ENCODE measurements at places on chromosomes 5 and 9. TPM values are rescaled to one million over a fixed set of nuclear protein-coding genes. Genes with fewer than 3 reads are reported as not detected.
A peak's percentile ranks its signal among the peaks of the same experiment; 100 is the strongest.

DNA sequence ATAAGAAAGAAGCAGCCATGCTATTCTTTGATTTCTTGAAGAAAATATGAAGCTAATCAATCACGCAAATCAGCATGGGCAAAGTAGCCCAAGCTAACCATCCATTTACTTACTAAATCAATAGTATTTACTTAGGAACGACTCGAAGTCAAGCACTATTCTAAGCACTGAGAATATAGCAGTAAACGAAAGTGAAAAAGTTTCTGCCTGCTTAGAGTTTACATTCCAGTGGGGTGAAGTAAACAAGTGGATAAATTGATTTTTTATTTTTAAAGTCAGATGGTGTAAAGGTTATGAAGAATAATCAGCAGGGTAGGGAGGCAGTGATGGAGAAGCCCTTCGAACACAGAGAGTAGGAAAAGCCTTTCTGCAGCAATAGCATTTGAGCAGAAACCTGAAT, 5.5 kb downstream of the TSTD2 start:
- DNase-seq = no peak

DNA sequence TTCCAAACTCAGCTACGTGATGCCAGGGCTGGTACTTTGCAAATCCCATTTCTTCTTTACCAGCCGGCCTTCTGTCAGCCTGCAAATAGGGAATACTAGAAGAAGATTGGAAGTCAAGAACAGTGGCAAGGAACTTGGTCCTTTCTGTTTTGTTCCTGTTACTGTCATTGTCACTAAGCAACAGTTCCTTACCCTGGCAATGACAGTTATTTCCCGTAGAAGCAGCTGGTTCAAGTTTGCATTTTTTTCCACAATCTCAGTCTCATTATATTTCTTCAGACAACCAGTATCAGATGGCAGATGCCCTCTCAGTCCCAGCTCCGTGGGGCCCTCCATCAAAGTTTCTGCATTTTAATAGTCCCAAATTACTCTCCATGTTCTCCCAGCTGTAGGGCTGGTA, 9.1 kb upstream of the C1QTNF2 start:
- DNase-seq = no peak

GRCh38 chr9:3980212-3980611, 319.7 kb downstream of the GLIS3 start:
- DNase-seq = no peak

DNA sequence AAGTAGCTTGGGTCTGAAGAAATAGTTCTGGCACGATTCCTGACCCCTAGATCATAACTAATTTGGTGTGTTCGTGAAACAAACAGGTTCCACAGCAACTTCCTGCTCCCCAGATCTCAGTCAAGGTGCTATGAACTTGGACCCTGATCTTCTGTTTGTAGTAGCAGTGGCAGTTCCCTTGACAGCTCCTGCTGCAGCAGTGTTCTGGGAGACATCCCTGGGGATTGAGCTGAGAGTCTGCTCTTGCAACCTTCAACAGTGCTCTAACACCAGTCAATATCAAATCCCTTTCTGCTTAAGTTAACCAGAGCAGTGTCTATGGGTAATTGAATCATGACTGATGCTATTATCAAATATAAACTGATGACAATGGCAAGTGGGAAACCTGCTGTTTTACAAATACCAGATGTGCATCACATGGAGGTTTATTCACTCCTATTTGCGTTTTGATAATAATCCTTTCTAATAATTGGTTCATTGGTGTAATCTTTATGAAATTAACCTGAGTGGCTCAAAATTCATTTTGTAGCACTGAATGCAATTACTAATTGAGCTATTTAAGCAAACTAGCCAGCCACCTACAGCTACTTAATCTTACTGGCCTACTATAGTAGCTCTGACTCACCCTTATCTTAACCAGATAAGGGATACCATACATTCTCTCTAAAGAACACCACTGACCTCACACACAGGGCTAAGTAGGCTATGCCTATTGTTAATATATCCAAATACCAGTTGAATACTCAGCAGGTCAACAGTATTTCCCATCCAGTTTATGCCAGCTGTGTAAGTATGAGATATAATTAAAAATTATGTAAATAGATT, 21.9 kb downstream of the KDM4C start:
- no peak for DNase-seq

GRCh38 chr9:26520141-26520540, 372.5 kb downstream of the CAAP1 start:
- no peak for DNase-seq

- no peak for DNase-seq
These were observed 63.2 kb upstream of the COL15A1 start for GRCh38 chr9:98880311-98881015.

DNA sequence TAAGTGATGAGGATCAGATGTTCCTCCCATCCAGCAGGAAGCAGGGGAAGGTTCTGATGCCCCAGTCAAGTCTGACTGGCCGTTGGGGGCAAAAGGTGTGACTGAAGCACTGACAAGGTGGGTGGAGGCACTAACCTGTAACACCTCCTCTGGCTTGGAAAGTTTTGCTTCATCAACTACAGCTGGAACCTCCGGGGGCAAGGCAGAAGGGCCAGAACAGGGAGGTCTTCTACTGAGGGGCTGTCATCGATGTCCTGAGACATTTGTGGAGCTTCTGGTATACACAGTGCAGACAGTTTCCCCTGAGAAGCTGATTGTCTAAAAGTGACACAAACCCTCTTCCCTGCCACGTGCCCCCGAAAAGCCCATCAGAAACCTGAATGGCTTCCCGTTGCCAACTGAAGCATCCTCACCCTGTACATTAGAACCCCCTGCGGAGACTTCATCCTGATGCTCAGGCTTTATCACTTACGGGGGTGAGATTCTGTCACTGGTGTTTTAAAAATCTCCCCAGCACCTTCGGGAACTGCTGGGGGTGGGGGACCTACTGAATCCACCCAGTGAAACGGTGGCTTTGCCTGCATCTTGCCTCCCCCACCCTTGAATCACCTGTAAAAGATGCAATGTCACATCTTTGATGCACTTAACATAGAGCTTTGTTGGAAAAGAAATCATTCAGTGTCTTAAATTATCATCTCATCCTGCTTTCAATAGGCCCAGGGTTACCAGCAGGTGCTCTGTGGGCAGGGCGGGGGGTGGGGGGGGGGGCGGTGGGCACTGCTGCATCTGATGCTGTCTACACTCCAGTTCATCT, 24.6 kb downstream of the TRAF1 start:
- DNase-seq = no peak

DNA sequence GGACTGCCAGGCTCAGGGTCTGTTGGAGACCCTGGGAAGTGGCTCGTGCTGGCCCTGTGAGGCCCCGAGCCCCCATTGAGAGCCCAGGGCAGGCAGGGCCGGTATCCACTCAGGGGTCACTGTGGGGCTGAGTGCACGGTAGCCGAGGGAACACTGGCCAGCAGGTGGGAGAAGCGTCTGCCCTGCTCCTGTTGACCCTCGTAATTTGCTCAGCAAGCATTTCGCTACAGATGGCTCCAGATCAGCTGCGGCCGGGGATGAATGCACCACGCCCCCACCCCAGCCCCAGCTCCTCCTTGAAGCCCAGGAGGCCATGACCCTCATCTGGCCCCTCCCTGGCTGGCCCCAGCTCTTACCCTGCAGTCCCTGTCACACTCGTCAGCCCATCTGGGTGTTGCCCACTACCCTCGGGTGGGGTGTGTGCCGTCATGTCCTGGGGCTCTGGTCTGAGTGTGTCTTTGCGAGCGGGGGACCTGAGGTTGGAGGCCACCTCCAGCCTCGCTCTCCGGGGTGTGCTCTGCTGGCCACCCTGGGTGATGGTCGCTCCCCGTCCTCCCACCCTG, 6.1 kb upstream of the NRARP start:
- DNase-seq = no peak

DNA sequence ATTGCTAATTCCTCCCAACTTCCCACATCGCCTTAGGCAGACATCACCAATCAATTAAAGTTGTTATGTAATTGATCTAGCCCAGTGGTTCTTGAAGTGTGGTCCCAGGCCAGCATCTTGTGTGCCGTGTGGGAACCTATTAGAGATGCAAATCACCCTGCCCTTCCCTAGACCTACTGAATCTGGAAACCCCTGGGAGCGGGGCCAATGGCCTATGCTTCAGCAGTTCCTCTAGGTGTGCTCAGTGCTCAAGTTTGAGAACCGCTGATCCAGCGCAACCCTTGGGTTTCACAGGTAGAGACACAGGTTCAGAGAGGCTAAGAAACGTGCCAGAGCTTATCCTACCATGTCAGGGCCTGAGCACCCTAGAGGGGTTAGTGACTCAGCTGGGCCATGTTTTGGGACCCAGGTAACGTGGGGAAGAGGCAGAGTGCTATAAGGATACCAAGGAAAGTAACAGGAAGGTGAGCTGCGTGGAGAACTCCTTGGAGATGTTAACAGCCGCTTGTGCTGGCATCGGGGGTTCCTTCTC, 4.4 kb downstream of the SLC34A1 start:
- no peak for DNase-seq

DNA sequence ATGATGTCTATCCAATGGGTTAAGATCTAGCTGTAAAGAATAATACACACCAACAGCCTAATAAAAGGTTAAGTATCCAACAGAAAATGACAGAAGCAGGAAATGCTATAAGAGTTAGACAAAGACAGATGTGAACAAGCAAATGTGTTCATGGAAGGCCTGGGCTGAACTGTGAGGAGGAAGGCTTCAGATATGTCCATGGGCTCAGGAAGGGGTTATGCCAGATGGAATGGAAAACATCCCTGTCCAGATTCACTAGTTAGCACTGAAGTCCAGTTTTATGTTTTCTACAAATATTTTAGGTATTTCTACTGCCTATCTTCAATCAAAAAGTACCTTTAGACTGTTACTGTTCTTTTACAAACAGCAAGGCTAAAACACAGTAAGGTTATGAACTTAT, 27.1 kb downstream of the ERAP1 start:
- DNase-seq = no peak

DNA sequence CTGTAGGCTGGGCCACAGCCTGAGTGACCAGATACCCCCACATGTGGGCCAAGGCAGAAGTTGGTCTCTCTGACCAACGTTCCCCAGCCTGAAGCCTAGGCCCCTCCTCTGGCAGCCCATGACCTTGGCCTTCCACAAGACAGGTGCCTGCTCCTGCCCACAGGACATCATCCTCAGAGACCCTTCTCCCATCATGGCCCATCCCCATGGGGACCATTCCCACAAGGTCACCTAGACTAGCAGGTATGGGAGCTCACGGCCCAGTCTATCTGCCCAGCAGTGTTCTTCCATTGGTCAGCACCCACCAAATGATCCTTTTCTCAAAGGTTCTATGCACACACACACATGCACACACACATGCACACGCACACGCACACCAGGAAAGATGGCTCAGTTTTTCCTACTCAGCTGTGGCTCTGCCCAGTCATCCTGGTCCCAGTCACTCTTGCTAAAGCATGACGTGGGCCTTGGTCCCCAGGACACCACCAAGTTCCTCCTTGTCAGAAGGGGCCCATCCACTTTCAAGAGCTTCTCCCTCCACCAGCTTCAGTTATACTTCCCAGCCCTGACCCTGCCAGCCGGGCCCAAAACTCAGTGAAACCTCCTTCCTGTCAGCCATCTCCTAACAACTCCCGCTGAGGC, 65.4 kb downstream of the PAX5 start:
- no peak for DNase-seq

GRCh38 chr5:128237000-128237399, 153.4 kb downstream of the SLC12A2 start:
- no peak for DNase-seq

GRCh38 chr9:109314011-109314531, 6.8 kb downstream of the EPB41L4B start:
- DNase-seq = no peak

DNA sequence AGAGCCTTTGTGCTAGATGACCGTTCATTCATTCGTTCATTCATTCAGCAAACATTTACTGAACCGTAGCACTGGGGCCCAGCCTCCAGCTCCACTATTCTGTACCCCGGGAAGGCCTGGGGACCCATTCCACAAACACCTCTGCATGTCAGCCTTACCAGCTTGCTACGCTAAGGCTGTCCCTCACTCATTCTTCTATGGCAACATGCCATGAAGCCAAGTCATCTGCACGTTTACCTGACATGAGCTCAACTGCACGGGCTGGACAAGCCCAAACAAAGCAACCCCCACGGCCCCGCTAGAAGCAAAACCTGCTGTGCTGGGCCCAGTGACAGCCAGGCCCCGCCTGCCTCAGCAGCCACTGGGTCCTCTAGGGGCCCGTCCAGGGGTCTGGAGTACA, 6.0 kb downstream of the CEL start:
- DNase-seq = no peak

- DNase-seq = no peak
These were observed 149.7 kb downstream of the TRPM3 start for GRCh38 chr9:70971723-70972122.

DNA sequence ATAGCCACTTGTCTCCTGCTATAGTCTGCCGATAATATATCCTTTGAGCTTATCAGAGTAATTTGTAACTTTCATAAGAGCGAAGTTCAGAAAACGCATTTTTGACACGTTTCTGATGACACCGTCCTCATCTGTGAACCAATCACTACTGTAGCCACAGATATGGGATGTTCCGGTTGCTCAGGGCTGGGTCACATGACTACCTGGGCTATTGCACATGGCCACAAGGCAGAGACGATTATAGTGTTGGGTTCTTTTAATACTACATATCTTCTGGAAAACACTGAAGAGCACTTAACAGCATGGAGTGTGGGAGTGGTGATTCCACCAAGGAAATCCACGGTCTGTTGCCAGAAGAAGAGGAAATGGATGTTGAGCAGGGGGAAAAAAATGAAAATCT, 115.0 kb upstream of the ADRA1B start:
- no peak for DNase-seq

- no peak for DNase-seq
These were observed 217.2 kb downstream of the AGTPBP1 start for GRCh38 chr9:85524531-85524930.

- no peak for DNase-seq
These were observed 90.6 kb upstream of the ADAMTS2 start for GRCh38 chr5:179435731-179436315.

DNA sequence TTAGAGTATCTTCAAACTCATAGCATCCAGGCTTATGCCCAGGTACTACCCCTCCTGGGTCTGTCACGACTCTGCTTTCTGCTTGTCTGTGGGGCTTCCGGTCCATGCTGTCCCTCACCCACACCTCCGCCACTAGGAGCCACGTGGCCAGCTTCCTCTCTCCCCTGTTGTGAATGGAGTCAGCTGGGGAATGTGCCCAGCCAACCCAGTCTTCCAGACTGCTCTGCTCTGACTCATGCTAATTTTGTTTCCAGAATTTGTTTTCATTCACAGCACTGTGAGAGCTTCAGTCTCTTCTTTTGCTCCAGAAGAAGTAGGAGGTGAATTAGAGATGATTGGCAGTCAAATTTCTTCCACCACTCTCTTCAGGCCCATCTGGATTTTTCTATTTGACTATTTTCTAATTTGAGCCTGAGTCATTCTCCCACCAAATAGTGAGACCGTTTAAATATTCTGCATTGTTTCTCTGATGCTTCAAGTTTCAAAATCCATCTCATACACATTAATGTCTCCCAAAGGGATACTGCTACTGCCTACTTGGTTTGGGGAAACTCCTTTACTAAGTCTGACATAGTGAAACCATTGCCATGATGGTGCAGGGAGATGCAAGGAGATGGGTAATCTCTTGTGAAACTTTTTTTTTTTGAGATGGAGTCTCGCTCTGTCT, 424.1 kb upstream of the KIF2A start:
- DNase-seq = peak; percentile 74

GRCh38 chr5:156991714-156992113, 28.7 kb upstream of the TIMD4 start:
- no peak for DNase-seq

NEURL1B gene
- 1.6 TPM for total RNA-seq

QRFP gene
- total RNA-seq = not detected

DDX4 gene
- not detected for total RNA-seq

LCN15 gene
- total RNA-seq = not detected

CCL21 gene
- total RNA-seq = not detected

PCDHAC1 gene
- 1.1 TPM for total RNA-seq

TAF11L5 gene
- not detected for total RNA-seq

STK32A gene
- 0.77 TPM for total RNA-seq

SLC34A3 gene
- not detected for total RNA-seq

OBP2B gene
- not detected for total RNA-seq

Data from H4 (cell line).